ENCODE measurements at places on chromosomes 2 and 18. TPM values are rescaled to one million over a fixed set of nuclear protein-coding genes. Genes with fewer than 3 reads are reported as not detected.
A peak's percentile ranks its signal among the peaks of the same experiment; 100 is the strongest.

DNA sequence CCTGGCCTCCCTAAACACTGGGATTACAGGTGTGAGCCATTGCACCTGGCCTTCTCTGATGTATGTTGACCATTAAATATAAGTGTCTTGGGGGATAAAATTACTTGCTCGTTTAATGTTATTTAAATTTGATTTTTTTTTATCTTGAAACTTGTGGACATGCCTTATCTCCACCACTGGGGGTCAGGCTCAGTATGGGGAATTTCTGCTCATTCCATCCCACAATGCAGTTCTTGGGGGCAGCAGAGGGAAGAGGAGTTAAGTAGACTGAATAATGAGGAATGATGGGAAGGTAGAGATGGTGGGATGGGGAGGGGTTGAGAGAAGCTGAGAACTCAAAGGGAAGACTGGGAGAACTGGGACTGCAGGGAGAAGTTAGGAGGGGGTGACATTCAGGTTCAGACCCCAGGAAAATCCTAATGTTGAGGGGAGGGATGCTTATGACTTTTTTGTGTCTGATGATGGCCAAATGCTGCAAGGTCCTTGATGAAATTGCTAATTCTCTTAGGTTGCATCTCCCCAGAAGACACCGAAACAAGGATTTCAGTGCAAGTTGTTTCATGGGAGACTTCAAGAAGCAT is 174.2 kb downstream of the MIB1 start:
- DNase-seq = peak; percentile 55

GRCh38 chr2:223052548-223053483 is 826 bp downstream of the KCNE4 start:
- DNase-seq = peak; percentile 43

DNA sequence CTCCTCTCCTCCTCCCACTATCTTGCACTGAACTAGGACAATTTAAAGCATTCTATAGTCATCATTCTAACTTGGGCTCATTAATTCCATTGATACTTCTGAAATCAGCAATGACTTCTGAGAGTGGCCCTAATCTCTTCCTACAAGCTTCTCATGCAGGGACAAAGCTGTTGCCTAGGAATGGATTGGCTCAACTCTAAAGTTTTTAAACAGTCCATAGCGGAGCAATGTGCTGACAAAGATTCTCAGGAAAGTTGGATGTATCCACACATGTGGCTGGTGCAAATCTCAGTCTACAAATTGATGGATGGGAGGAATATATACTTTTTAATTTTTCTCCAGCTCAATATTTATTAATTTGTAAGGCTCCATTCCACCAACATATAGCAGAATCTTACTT is 388.9 kb downstream of the SETBP1 start:
- no peak for DNase-seq

Gene FZD7
- total RNA-seq = 29.4 TPM

Gene FER1L5
- not detected for total RNA-seq

All from RPMI7951 (cell line).